Right renal pelvis (tissue), 4 donors: ENCODE measurements at places on chromosomes 5 and 9.

DNA sequence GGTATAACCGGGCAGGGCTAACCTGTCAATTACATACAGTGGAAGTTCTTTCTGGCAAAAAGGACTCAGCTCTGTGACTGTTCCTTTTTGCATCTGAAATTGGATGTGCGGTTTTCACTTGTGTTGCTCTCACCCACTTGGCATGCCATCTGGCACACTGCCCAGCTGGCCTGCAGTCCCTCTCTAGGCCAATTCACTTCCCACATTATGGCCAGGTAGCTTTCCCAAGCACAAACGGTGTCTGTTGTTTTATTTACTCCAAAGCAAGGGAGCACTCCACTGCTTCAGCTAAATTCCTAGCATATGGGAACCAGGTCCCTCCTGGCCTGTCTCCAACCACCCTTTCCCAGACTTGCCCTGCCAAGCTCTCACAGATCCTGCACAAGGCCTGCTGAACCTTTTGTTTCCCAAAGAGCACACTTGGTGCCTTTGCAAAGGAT is 132.5 kb downstream of the SEMA6A start:
- DNase-seq: no peak

DNA sequence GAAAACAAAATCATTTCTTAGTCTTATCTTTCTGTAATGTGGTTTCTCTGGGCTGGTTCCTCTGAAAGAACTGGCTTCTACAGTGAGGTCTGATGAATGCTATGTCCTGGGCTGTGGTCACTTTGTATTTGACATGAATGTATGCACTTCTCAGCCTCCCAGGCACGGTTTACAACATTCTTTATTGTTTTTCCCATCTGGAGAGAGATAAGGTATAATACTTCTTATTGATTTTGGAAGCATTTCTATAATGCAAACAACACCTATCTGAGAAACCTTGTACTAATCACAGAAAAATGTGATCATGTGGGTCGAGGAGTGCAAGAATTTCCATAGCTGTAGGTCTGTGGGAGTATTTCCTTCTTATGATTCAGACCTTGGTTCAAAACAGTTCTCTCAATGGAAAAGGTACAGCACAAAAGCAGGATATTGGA is 46.9 kb downstream of the ACTBL2 start:
- no peak for DNase-seq

GRCh38 chr5:115431116-115431515 is 113.5 kb downstream of the FEM1C start:
- DNase-seq: no peak

DNA sequence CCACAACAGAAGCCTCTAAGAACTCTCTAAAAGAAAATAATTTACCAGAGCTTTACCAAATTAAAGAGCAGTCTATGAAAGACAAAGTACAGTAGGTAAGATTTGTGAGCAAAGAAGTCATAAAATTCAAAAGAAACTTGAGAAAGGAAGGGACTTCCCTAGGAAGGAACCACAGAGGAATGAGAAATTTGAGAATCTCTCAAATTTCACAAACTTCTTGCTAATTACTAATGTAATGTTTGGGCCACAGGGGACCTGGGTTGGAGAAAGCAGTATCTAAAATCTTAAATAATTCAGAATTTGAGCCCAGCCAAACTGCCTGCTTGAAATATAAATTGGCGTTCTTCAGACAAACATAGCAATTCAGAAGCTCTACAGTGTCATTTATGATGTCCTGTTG is 225.0 kb upstream of the PRR16 start:
- no peak for DNase-seq

DNA sequence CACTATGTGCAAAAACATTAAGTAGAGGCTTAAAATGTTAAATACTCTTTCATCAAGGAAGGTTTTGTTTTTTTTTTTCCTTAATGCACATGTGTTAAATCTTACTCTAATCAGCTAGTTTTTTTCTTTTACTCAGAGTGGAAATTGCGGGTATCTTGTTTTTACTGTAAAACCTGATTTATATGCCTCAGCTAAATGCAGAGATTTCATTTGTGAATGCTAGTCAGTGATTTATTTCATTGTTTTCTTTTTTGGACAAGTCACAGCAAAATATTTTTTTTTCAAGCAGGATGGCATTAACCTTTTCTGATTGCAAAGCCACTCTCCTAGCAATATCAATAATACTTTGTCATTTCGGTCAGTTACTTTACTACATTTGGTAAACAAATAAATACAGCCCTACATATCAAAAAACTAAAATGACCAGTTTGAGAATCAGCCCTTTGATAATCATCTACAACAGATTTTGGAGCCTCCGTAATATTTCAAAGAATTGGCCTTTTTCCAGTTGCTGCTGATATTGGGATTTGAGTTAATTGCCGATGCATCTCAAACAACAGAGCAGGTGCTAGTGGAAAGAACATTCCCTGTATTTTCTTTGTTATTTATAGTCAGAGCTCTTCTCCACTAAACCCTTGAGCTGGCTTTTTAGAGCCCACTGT is 579.2 kb upstream of the ZNF608 start:
- DNase-seq: no peak

GRCh38 chr5:104344809-104345208 is 782.2 kb upstream of the NUDT12 start:
- DNase-seq: no peak

GRCh38 chr5:60026161-60026560 is 132.6 kb upstream of the PDE4D start:
- no peak for DNase-seq

- DNase-seq: no peak
Measured at GRCh38 chr5:149358294-149358651, 427 bp downstream of the PCYOX1L start.

DNA sequence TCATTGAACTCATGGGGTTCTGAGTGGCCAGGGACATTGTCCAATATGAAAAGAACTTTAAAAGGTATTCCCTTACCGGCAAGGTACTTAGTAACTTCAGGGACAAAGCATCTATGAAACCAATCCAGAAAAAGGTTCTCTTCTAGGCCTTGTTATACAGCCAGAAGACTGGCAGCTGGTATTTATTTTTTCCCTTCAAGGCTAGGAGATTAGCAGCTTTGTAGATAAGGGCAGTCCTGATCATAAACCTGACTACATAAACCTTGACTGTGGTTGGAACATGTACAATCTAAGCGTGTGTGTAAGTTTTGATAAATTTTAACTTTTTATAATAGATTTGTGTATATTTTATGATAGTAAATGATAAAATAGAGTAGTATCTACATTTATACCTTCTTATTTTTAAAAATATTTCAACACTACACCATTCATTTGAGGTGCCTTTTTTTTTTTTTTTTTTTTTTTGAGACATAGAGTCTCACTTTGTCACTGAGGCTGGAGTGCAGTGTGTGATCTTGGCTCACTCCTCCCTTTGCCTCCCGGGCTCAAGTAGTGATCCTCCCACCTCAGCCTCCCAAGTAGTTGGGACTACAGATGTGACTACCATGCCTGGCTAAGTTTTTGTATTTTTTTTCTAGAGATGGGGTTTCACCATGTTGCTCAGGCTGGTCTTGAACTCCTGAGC is 24.5 kb downstream of the RANBP17 start:
- no peak for DNase-seq

GRCh38 chr5:51487952-51488351 is 104.7 kb downstream of the ISL1 start:
- DNase-seq: no peak

- DNase-seq: no peak
Measured at GRCh38 chr5:135222771-135223170, 176.3 kb downstream of the MACROH2A1 start.

DNA sequence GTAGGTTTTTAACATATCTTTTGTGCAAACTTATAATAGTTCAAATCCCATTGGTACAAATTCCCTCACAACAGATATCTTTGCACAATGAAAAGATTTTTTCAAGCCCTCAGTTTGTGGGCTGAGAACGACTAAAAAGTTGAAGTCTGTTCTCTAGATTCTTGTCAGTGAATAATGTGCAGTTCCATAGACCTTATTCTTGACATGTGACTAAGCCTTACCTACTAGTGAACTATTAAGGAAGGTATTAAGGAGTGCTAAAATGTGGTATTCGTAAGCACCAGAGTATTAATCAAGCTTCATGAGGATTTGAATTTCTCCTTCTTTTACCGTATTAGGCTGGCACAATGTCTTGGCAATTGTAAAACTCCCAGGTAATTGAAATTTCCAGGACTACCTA is 205.6 kb upstream of the DMRTA1 start:
- DNase-seq: no peak

GRCh38 chr9:6501526-6502210 is 88.7 kb downstream of the UHRF2 start:
- DNase-seq: no peak

- no peak for DNase-seq
Measured at GRCh38 chr9:32742296-32742695, 41.0 kb upstream of the TMEM215 start.

GRCh38 chr5:35404701-35405100 is 174.4 kb upstream of the PRLR start:
- no peak for DNase-seq

DNA sequence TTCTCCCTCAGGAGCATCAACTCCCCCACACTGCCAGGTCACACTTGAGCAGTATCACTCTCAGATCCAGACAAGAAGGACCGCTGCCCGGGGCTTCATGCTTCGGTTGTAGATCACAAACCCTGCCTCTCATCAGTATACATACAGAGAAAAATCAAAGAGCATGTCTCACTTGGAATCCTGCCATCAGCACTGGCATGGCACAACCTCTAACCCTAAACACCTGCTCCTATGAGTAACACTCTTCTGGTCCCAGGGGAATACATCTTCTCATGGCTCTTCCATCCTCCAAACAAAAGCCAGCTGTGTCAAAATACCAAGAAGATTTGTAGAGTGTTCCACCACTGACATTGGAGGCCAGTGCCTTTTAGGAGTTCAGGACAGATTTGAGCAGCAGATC is 84.8 kb upstream of the MIER3 start:
- DNase-seq: no peak

DNA sequence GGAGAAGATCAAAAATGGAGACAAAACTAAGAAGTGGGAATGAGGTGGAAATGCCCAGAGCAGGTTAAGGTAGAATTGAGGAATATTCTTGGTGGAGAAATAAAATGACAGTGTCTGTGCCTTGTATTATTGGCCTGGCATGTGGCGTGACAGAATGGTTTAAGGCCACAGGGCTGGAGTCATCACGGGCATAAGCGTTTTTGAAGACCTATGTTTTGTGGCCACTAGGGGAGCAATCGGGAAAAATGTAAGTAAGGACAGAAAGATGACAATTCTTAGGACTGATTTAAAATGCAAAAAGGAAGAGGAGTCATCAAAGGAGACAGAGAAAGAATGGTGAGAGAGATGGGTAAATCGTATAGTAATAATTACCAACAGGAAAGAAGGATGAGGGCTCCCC is 72.2 kb upstream of the EPB41L4A start:
- no peak for DNase-seq

- DNase-seq: no peak
Measured at GRCh38 chr5:143279698-143280097, 123.8 kb downstream of the NR3C1 start.

- no peak for DNase-seq
Measured at GRCh38 chr9:136538599-136539426, 7.0 kb downstream of the NOTCH1 start.

DNA sequence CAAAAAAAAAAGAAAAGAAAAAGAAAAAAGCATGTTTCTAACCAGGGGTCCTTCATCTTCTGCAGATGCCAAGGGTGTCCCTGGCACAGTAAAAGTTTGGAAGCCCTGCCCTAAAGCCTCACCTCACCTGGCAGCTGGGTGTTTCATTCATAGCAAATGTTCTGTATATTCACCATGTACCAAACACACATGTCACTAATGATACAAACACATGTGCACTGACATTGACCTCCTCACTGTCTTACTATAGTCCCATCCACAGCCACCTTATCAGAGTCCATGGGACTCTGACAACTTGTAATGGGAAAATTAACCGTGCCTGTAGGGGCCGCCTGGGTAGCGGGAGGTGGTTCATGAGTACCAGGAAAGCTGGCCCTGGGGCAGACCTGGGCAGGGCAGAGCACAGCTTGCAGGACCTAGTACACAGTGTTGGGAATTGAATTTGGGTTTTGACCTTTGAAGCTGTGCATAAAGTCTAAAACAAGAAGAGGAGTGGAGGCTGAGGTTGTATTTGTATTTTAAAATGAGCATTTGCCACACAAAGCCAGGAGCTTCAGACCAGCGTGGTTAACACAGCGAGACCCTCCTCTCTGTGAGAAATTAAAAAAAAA is 6.4 kb upstream of the MGAT4B start:
- no peak for DNase-seq

GRCh38 chr5:11711932-11712331 is 192.3 kb downstream of the CTNND2 start:
- no peak for DNase-seq

DNA sequence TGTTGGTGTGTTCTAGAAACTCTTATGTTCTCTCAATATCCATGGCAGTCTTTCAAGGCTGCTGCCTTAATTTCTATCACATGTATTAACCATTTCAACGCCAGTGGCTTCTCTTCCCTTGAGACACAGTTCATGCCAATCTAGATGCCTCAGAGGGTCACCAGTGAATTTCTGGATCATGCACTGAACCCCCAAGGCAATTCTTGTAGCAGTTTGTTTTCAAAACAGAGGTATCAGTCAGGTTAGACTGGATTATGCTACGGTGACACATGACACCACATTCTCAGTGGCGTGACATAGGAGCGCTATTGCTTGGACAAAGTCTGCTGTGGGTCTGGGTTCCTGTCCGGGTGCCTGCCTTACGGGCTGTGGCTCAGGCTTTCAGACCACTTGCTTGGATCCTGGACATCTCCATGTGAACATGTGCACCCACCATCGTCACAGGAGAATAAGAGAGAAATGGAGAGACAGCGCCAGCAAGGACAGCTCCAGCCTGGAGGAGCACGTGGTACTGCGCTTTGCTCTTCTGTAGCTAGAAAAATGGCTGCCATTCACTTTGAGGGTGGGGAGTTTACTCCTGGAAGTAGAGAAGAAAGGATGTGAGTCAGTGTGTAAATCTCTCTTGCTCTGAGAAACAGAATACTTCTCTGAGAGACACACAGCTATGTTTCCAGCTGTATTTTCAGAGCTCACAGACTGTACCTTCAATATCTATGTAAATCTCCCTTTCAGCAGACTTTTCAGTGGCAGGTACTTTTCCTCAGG is 329.3 kb upstream of the ADCY2 start:
- no peak for DNase-seq

GRCh38 chr9:20508242-20508641 is 114.1 kb downstream of the MLLT3 start:
- DNase-seq: no peak

- no peak for DNase-seq
Measured at GRCh38 chr5:132381614-132382013, 12.1 kb downstream of the SLC22A5 start.

DNA sequence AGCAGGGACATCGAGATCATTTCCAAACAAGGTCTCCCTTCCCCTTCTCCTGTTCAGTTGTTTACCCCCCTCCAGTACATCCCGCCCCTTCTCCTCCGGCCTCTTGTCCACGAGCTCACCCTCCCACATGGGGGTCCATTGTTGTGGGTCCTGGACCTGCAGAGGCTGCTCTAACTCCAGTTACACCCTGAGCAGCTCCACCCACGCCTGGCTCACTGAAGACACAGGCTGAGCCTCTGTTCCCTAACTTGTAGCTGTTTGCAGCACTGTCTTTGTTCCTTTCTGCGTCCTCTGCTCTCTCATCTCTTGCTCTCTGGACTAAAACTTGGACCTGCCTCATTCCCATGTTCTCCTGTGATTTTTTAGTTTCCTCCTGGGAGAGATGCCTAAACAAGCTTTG is 377.5 kb downstream of the MED10 start:
- DNase-seq: no peak

- DNase-seq: no peak
Measured at GRCh38 chr5:118236108-118236849, 752.1 kb downstream of the DTWD2 start.
